ENCODE measurements at places on chromosomes 5 and 9.

DNA sequence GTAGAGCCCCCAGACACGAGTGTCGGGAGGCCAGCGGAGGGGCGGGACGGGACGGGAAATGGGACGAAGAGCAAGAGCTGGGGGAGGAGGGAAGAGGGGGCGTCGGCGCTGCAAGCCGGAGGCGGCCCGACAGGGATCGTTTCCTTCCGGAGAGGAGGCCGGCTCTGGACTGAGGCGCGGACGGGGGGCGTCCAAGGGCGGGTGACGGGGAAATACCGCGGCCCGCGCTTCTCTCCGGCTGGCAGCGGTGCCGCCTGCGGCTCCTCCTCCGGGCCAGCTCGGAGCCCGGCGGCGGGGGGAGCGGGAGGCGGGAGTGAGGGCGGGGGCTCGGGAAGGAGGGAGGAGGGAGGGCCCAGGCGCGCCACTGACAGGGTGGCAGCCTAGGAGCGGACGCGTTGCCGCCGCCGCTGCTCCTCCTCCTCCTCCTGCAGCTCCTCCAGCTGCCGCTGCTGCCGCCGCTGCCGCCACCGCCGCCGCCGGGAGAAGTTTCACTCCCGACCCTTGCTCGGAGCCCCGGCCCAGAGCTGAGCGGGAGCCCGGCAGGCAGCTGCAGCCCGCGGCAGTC, at the start of gene CHSY3:
TSS of gene CHSY3 (plus strand) at position 364 of the 565 bp plus-strand sequence.
- DNase-seq, result peak; percentile 75

DNA sequence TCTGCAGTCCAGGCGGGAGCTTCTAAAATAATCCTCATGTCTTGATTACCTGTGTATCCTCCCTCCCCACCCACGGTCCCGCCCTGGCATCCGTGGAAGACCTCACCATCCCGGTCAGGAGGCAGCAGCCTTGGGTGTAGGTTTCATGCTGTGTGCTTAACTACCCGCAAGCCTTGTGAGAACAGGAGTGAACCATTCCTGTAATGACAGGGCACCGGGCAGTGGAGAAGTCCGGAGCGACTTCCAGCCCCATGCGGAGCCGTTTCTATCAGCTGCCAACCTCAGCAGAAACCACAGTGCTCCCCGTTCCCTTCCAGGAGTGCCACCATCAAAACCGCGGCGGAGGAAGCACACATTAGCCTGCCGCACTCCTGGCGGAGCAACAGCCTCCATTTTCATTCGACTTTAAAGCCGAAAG, 123.5 kb upstream of the LMX1B start:
- no peak for DNase-seq

- DNase-seq, result peak; percentile 60
These were observed 20.6 kb downstream of the ELL2 start for GRCh38 chr5:95940758-95941682.

- DNase-seq, result no peak
These were observed 138.7 kb downstream of the SNX18 start for GRCh38 chr5:54656261-54656728.

- DNase-seq, result no peak
These were observed 28.8 kb upstream of the PANK3 start for GRCh38 chr5:168607946-168608345.

DNA sequence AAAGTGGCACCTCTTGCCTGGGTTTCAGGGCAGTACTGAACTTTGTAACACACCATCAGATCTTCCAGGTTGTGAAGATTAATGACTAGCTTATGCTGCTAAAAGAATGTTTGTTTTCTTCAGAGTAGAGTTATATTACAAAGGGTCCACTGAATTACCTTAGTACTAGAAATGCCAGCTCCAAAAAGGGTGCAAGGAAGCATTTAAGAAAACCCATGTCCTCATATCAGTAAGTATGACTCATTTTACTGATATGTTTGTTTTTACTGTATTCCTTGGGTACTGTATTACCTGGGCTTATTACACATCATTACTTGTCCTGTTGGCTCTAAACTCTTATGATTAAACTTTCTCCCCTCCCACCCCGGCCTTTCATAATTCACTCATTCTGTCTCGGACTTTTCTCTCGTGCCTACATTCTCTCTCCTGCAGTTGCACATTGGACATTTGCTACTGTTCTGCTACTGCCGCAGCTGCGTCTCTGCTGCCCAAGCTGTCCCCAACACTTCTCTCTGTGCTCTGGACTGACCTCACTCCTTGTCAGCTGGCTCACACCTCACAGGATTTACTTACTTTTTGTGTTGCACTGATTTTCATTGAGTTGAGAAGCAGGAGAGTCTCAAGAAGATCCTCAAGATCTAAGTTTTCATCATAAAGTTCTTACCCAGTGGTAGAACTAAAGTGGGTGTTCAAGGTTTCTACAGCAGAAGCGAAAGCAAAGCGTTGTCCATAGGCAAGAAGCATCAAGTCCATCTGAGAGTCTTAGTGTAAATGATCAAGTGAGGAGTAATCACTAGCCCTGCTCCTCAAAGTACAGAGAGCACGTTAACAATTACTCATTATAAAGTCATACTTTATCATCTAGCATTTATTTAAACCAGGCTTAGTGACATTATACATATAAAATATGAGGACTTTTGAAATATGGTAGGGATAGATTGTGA, 53.2 kb upstream of the C9orf72 start:
- DNase-seq, result no peak

All from ELF-1 (cell line).